ENCODE measurements at places on chromosomes 6 and 20.
A peak's percentile ranks its signal among the peaks of the same experiment; 100 is the strongest.

- no peak for DNase-seq
These were observed 73.2 kb downstream of the C6orf52 start for GRCh38 chr6:10621213-10621612.

GRCh38 chr6:144098993-144099392 is 3.6 kb upstream of the SF3B5 start:
- DNase-seq = no peak

GRCh38 chr6:105760746-105761145 is 325.4 kb upstream of the PRDM1 start:
- no peak for DNase-seq

- no peak for DNase-seq
These were observed 101.3 kb upstream of the SULF2 start for GRCh38 chr20:47886454-47887041.

DNA sequence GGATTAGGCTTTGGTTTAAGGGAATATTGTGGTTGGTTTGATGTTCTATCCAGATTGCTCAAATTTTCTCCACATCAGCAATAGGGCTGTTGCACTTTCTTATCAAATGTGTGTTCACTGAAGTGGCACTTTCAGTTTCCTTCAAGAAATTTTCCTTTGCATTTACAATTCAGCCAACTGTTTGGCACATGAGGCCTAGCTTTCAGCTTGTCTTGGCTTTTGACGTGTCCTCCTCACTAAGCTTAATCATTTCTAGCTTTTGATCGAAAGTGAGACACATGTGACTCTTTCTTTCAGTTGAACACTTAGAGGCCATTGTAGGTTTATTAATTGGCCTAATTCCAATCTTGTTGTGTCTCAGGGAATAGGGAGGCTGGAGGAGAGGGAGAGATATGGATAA is 104.8 kb downstream of the FLRT3 start:
- no peak for DNase-seq

GRCh38 chr6:136613477-136613876 is 63.3 kb upstream of the MAP7 start:
- no peak for DNase-seq

GRCh38 chr6:11413728-11414127 is 123.8 kb upstream of the TMEM170B start:
- DNase-seq = no peak

GRCh38 chr6:113320653-113321052 is 536.5 kb upstream of the MARCKS start:
- DNase-seq = no peak

GRCh38 chr6:11307226-11307625 is 74.8 kb upstream of the NEDD9 start:
- no peak for DNase-seq

DNA sequence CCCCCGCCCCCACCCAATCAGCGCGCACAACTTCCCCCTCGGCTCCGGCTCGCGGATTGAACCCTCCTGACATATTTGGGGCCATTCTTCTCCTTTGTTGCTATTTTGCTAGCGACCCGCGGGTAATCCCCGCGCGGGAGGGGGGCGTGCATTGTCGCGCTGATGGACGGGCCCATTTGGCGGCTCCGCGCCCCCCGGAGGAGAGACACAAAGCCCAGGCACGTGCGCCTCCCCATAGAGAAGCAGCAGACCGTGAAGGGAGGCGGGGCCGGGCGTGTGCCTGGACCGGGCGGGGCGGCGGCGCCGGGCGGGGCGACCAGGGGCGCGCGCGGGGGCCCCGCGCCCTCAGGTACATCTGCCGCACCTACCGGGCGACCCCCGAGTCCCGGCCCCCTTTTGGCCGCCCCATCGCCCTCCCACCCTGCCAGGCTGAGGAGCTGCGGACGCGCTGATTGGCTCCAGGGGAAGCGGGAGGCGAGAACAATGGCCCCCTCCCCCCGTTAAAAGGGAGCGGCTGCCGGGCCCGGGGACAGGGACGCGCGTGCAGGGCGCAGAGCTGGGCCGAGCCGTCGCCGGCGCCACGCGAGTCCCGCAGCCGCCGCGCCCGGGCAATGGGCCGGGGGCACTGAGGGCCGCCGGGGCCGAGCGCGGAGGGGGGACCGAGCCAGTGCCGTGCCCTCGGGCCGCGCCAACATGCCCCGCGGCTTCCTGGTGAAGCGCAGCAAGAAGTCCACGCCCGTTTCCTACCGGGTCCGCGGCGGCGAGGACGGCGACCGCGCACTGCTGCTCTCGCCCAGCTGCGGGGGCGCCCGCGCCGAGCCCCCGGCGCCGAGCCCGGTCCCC is at the start of gene INSM1:
TSS of gene INSM1 (plus strand) at position 530 of the 843 bp plus-strand sequence. CDS start at position 694, 164 bp downstream.
- peak; percentile 76 for DNase-seq

- DNase-seq = no peak
These were observed 101.6 kb upstream of the FRMD1 start for GRCh38 chr6:168180548-168181011.

DNA sequence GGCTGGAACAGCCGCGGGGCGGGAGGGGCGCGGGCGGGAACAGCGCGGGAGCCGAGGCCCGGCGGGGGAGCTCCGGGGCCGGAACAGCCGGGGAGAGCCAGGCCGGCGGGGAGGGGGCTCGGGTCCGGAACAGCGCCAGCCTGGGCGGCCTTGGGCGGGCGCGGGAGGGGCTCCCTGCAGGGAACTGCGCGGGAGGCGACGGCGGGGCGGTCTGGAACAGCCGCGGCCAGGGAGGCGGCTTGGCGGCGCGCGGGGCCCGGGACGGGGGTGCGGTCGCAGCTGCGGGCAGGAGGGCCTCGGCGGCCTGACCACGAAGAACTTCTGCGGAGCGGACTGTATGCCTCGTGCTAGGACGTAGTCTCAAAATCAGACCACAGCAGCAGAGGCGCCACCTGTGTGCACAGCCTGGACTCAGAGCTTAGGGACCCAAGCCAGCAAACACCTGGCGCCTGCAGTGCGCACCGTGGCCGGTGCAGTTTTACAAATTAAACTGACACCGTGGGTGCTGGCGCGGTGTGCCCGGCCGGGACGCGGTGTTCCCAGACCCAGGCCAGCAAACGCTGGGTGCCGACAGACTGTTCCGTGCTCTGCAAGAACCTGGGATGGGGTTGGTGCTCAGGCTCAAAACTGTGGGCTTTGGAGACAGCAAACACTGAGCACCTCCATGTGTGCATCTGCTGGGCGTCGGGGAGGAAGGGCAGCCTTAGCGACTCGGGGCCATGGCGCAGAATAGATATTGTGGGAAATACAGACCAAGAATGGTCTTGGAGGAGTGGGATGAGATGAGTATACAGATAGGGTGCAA is 572 bp downstream of the ZNF341 start:
- peak; percentile 62 for DNase-seq

DNA sequence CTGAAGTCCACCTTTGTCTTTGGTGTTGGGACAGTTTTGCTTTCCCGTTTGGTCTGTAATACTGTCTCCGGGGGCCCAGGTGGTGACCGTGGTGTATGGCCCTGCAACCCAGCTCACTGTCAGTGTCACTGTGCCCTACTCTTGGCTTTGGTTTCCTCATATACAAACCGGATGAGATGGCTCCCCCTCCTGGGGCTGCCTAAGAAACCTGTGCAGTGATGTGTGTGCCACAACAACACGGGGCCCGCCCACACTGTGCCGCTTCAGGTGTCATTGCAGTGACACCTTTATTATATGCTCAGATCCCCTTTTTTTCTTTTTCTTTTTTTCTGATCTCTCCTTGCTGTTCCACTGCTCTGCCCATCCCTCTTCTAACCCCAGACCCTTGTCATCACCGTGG is 73.9 kb downstream of the RAMACL start:
- DNase-seq = no peak

GRCh38 chr6:39881851-39882530 is 52.3 kb downstream of the MOCS1 start:
- no peak for DNase-seq

- DNase-seq = no peak
These were observed 21.7 kb downstream of the NR2E1 start for GRCh38 chr6:108187519-108187918.

- DNase-seq = no peak
These were observed 16.1 kb upstream of the B4GALT5 start for GRCh38 chr20:49729780-49730179.

GRCh38 chr6:17239260-17239659 is 41.9 kb upstream of the RBM24 start:
- DNase-seq = no peak
